Stimulated activated CD4-positive, alpha-beta T cell treated with anti-CD3 and anti-CD28 coated beads, Interleukin-4, amount 100 ng/mL, for 24 hours (primary cell): ENCODE measurements at places on chromosomes 16 and 17.

- DNase-seq: no peak
These were observed 240.4 kb upstream of the IRX5 start for GRCh38 chr16:54690306-54690705.

DNA sequence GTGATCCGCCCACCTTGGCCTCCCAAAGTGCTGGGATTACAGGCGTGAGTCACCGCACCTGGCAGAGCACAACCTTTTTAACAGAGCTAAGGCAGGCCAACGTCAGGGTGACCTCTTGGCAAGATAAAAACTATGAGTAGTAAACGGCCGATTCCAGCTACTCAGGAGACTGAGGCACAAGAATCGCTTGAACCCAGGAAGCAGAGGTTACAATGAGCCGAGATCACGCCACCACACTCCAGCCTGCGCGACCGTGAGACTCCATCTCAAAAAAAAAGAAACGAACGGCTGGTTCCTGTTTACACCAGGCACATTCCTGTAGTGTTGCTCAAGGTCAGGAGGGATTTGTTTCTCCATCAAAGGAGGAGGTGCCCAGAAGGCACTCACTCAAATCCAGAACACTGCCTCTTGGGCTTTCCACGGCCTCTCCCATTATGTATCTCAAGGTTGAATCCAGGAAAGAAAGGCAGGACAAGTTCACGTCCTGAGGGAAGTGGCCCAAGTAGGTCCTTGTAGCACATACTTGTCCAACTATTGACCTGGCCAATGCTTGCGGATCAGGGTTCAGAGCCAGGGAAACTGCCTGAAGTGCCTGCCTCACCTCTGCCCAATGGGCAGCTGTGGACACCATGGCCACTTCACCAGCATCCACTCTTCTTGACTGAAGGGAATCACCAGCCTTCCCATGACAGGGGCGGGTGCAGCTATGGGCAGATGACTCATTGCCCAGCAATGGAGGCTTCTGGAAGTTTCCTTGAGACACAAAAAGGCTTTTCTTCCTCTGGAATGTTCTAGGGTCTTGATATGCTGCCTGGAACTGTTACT is 13.5 kb downstream of the KNOP1 start:
- DNase-seq: no peak

GRCh38 chr17:56317351-56318208 is 164.3 kb downstream of the ANKFN1 start:
- DNase-seq: no peak

- DNase-seq: no peak
These were observed 23.3 kb downstream of the CPNE2 start for GRCh38 chr16:57115514-57116182.

GRCh38 chr17:50112694-50113093 is 17.3 kb downstream of the SAMD14 start:
- DNase-seq: no peak

GRCh38 chr16:48911700-48912099 is 301.7 kb upstream of the N4BP1 start:
- no peak for DNase-seq

DNA sequence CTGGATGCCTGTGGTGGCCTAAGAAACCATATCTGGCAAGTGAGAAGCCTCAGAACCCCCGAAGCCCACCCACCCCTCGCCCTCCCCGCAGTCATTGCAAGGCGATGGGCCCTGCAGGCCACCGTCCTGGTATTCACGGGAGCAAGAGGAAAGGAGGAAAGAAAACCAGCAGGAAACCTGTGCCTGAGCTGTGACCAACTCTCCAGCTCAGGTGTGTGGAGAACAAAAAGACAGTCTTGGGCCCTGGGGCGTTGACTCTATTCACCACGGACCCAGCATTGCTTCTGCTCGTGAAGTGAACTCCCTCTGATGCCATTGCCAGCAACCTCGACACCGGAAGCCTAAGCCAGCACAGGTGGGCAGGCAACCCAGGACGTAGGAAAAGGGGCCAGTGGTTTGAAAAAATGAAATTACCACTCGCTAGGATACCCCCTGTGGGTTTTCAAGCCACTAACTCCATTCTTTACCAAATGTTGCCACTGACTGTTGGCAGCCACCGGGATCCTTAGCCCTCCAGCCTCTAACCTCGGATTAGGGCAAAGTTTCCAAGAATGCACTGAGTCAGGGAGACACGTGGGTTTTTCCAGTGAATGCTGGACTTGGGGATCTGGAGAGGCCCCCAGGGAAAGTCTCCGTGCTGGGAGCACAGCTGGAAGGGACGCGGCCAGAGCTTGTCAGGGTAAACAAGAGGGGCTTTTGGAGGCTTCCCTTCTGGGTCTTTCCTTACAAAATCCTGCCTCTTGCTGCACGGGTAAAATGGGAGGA is 25.1 kb downstream of the FA2H start:
- DNase-seq: no peak

GRCh38 chr17:64635647-64636305 is 26.3 kb downstream of the SMURF2 start:
- no peak for DNase-seq

- no peak for DNase-seq
These were observed 171.1 kb downstream of the SNX29 start for GRCh38 chr16:12147681-12148080.

DNA sequence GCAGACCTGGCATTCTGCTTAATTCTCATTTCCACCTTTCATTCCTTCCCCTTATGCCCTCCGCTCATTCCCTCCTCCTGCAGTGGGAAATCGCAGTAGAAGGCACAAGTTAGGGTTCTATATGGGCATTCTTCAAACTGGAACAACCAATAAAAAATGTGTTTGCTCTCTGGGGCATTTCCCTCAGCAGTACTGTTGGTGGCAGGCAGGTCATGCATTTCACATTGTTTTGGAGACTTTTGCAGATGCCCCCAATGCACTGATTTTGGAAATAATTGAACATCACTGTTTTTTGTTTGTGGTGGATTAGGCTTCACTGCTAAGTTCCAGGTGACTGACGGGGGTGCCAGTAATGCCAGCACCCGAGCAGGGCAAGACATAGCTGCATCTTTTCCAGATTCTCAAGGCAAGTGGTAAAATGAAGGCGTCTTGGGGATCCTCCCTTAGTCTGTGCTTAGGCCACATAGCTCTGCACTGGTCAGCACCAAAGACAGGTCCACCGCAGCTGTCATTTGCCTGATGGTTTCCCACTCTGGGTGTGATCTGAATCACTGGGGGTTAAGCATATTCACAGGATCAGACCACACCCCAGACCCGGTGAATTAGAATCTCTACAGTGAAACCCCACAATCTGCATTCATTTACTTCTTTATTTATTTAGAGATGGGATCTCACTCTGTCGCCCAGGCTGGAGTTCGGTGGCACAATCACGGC is 304.5 kb downstream of the CPPED1 start:
- no peak for DNase-seq

DNA sequence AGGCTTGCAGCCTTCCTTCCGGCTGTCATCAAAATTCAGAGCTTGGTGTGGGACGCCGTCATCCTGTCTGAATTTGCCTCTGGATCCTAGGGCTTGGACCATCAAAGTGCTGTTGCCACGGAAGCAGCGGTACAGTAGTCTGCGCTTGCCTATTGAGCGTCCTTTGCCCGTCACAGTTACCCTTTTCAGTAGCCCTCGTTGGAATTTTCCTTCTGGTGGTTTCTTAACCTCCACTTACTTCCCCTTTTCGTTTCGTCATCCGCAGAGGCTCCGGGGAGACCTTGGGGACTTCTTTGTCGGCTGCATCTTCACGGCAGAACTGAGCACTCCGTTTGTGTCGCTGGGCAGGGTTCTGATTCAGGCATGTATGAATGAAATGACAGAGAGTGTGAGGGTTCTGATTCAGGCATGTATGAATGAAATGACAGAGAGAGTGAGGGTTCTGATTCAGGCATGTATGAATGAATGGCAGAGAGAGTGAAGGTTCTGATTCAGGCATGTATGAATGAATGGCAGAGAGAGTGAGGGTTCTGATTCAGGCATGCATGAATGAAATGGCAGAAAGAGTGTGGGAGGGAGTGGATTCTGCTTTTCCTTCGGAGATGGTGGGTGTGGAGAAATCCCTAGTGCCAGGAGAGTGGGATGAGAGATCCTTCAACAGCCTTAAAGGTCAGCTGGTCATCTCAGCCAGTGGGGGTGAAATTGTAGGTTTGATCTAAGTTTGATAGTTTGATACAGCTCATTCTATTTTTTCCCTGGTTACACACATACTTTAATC is 8.0 kb downstream of the TLCD3A start:
- DNase-seq: peak; percentile 17

- no peak for DNase-seq
These were observed 58.1 kb downstream of the IQCK start for GRCh38 chr16:19776147-19776546.

- DNase-seq: no peak
These were observed 87.8 kb upstream of the NOL11 start for GRCh38 chr17:67629971-67630320.

DNA sequence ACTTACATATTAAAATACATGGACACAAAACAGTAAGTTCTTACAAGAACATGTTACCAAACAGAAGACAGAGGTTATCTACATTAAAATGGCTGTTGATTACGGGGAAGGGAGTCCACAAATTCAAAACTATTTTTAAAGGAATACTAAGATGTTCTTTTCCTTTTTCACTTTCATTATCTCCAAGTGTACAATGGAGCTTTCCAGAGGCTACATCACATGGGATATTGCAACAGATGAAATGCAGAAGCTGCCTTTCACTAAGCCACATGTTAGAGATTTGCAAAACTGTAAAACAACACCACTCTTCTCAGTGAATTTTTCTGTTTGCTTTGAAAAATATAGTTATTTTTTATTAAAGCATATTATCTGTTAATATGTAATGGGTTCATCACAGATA is 53.6 kb downstream of the XPO6 start:
- DNase-seq: no peak

DNA sequence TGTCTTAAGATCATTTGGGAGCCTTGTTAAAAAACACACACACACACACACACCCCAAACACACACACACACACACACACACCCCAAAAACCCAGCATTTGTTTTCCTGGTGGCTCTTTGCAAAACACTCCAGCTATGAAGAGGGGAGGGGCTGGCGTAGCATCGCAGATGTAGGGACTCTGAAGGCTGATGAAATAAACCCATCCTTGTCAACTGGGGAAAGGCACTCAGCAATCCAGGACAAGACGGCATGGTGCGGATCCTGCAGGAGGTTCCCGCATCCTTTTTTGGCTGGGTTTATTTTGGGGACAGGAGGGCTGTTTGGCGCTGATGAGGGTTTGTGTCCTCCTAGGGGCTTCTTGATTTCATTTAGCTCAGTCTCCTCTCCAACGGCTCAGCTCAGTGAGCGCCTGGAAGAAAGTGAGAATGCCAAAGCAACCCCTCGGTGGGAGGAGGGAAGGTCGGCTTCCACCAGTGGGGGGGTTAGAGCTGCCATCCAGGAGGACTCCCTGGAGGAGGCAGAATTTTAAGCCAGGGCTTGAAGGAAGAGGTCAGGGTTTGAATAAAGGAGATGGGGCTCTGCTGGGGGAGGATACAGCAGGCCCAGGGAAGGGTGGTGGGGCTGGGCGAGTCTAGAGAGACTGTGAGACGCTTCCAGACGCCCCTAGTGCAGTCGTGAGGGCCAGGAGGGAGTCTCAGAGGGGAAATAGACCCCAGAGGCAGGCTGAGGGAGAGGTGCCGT is 12.4 kb upstream of the GSE1 start:
- no peak for DNase-seq

GRCh38 chr17:48307814-48308411 is 122.1 kb downstream of the SKAP1 start:
- peak; percentile 59 for DNase-seq

DNA sequence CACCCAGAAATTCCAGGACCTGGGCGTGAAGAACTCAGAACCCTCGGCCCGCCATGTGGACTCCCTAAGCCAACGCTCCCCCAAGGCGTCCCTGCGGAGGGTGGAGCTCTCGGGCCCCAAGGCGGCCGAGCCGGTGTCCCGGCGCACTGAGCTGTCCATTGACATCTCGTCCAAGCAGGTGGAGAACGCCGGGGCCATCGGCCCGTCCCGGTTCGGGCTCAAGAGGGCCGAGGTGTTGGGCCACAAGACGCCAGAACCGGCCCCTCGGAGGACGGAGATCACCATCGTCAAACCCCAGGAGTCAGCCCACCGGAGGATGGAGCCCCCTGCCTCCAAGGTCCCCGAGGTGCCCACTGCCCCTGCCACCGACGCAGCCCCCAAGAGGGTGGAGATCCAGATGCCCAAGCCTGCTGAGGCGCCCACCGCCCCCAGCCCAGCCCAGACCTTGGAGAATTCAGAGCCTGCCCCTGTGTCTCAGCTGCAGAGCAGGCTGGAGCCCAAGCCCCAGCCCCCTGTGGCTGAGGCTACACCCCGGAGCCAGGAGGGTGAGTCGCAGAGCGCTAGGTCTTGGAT is 261.5 kb downstream of the SEC14L1 start:
- no peak for DNase-seq
